Panc1 (cell line): ENCODE measurements at places on chromosomes 6 and 20.

- DNase-seq = no peak
These were observed 442.0 kb upstream of the SOX4 start for GRCh38 chr6:21151530-21151929.

GRCh38 chr6:135887069-135887468, 35.6 kb downstream of the PDE7B start:
- no peak for DNase-seq

DNA sequence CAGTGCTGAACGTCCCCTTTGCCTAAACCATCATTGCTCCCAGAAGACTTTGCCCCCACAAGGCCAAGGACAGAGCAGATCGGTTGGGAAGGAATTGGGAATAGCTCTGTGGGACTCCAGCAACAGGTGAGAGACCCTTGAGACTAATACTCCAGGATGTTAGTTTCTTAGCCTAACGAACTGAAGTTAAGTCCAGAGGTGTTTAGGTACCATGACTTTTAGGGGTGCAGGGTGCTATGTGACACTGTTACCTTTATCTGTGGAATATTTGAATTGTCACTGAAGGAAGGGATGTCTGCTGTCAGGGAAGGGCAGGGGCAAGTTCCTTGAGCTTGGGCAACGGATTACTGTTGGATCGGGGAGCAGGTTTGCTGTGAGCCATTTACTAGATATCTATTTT, 1.9 kb downstream of the BLCAP start:
- no peak for DNase-seq

DNA sequence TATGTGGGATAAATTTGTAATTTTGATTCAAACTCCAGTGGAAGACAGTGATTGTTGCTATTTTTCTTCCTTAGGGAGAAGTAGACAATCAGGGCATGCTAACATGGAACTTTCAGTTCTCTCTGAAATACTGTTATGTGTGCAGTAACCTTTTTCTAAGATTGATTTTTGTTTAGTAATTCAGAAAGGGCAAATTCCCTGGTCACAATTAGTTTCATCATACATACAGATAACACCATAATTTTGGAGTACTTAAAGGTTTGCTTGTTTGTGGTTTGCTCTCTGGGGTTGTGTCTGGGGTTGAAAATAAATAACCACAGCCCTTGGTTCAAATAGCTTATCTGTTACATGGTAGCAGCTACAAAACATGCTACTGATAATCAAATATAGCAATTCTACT, 34.4 kb downstream of the ADGRG6 start:
- no peak for DNase-seq

DNA sequence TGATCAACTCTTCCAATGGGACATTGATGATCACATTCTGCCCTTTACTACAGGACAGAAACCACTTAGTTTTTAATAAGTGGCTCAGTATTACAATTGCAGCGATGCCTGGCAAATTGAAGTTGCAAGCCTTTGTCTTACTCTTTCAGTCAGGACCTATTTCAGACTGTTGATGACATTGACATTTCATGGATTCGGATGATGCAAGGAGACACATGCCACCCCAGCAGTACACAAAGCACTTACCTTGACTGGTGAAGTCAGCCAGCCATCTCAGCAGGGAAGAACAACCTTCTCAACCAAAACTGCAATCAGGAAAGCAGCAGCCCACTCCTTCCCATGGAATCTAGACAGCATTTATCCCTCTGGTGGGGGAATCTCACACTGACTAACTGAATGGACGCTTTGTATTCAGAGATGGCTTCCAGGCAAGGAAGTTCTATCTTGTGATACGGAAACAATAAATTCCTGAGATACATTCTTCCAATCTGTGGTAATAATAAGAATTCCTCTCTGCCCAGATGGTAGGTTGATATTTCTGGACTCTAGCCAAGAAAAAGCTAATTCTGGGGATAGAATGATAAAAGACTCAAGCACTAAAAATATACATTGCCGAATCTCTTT, 24.8 kb downstream of the NFYA start:
- no peak for DNase-seq

- no peak for DNase-seq
These were observed 105.2 kb upstream of the ASF1A start for GRCh38 chr6:118788702-118789101.

- no peak for DNase-seq
These were observed 159.7 kb downstream of the GMDS start for GRCh38 chr6:2085657-2086056.

DNA sequence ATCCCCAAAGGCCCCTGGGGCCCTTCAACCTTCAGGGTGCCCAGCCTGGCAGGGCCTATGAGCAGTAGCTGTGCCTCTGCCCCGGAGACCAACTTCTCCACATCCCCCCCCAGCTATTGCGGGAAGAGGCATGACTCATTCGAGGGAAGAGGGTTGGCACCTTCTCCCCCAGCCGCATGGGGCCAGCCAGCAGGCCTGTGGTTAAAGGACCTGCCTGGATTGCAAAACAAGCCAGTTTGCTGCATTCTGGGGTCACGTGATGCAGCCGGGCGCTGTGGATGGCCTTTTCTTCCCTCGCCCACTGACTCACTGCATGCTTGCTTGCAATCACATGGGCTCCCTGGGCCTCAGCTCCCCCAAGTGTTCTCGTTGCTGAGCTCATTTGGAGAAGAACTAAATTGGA, 182.5 kb downstream of the MAFB start:
- no peak for DNase-seq

DNA sequence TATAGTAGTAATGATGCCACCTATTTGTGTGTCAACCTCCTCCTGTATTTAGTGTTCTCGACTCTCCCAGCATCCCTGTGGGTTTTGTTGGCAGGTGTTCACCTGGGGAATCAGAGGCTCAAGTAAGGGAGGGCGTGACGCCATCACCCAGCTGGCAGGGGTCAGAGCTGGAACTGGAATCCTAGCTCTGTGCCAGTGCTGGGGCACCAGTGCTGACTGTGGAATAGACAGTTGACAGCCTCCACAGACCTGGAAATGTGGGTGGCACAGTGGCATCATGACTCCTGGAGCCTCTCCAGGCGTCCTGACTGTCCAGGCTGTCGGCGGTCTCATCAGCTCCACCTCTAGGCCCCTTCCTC, 102.8 kb downstream of the SYCP2 start:
- DNase-seq = no peak

- DNase-seq = no peak
These were observed 88.8 kb downstream of the INSM1 start for GRCh38 chr20:20456741-20457140.

DNA sequence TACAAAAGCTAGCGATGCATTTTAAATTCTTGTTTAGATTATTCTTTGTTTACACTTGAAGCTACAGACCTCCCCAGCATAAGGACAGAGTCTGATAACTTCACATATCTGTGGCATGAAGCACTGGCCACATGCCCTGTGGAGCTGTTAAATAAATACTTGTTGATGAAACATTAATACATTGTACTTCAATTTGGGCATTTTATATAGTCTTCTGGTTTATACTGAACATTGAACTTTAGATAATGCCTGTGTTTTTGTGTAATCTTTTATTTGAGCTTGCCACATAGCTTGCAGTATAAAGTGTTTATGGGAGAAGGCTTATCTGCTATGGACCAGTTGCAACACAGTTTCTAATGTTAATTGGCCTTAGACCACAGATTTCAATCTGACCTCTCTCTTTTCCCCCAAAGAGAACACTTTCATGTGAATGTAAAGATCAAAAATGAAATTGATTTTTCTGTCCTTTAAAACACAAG, 48.2 kb downstream of the FRK start:
- no peak for DNase-seq

DNA sequence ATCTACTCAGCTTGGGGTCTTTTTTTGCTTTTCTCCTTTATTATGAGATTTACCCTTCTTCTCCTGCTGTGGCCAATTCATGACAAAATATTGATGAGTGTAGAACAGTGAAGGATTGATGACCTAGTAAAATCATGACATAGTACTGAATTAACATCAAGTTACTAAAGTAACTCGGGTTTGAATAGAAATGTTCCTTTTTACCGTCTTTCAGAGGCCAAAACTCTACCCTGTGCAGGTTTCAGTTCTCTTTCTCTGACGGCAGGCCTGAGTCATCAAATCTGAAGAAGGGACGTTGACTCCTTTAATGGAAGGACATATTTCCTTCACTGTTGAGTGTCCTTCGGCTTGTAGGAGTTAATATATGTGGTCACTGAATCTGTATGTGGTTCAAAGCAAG, 80.7 kb downstream of the RREB1 start:
- no peak for DNase-seq

DNA sequence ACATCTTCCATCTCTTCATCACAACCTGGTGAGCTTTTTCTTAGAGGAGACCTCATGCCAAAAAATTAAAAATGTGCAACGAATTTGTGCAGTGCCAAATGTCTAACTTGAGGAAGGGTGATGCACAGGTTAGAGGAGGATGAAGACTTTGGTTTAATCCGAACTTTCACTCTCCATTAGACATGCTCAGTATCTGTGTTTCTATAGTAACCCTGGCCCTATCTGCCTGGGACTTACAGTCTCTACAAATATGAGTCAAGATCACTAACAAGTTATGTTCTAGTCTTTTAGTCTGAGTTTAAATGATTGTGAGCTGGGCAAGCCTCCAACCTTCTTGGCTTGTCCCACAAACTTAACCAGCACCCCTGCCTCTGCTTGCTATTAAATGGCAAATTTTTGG, 377.0 kb downstream of the BMP2 start:
- no peak for DNase-seq

DNA sequence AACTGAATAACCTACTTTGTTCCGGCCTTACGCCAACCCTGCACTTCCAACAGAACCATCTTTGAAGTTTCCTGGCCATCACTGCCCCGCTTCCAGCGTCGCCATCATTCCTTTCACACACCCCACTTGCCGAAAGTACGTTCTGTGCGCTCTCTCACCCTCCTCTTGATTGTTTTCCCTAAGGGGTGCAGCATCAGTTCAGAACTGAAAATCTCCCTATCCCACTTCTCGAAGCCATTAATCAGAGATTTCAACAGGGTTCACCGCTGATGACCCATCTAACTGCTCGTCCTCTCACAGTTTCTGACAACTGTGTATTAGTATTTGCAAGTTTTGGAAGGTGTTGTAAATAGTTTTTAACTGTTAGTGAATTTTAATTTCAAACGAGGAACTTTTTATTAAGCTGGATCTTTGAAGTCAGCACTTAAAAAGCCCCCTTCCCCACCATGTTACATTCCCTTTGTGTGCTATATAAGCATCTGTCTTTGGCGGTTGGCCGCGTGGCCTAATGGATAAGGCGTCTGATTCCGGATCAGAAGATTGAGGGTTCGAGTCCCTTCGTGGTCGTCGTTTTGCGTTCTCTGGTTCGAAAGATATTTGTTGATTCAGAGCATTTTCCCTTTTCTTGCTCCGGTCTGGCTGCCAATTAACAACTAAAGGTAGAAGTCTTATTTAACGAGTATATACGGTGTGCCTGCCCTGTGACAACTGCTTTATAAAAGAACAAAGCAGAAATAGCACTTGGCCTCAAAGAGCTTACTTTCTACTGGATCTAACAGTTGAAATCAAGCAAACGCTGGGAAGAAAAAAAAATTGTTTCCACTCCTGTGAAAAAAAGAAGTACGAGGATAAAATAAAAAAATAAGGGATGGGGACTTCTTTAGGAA, 42.6 kb downstream of the TRIM27 start:
- DNase-seq = no peak

GRCh38 chr20:25269057-25269832, 21.4 kb downstream of the PYGB start:
- no peak for DNase-seq

GRCh38 chr6:112243861-112244827, 10.2 kb downstream of the LAMA4 start:
- no peak for DNase-seq
